ENCODE measurements at places on chromosomes 16 and 17.

GRCh38 chr16:1779741-1780676, 2.4 kb downstream of the SPSB3 start:
- no peak for DNase-seq

- DNase-seq: no peak
Measured at GRCh38 chr17:77185137-77185536, 44.4 kb downstream of the SEC14L1 start.

DNA sequence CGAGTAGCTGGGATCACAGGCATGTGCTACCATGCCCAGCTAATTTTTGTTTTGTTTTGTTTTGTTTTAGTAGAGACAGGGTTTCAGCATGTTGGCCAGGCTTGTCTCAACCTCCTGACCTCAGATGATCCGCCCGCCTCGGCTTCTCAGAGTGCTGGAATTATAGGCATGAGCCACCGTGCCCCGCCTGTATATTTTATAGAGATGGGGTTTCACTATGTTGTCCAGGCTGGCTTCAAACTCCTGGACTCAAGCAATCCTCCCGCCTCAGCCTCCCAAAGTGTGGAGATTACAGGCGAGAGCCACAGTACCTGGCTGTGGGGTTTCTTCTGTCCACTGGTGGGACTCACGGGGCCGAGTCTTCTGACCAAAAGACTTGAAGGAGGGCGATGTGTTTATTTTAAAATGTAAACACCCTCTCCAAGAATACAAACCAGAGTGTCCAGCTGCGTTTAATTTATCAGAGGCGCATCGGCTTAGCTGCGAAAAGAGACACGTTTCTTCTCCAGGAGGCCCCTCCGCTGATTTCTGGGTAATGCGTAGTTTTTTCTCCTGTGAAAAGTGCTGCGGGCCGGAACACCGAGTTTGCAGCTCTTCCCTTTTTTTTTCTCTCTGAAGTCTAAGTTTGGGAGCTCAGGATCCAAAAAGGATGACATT, 86.9 kb upstream of the CIBAR2 start:
- DNase-seq: no peak

DNA sequence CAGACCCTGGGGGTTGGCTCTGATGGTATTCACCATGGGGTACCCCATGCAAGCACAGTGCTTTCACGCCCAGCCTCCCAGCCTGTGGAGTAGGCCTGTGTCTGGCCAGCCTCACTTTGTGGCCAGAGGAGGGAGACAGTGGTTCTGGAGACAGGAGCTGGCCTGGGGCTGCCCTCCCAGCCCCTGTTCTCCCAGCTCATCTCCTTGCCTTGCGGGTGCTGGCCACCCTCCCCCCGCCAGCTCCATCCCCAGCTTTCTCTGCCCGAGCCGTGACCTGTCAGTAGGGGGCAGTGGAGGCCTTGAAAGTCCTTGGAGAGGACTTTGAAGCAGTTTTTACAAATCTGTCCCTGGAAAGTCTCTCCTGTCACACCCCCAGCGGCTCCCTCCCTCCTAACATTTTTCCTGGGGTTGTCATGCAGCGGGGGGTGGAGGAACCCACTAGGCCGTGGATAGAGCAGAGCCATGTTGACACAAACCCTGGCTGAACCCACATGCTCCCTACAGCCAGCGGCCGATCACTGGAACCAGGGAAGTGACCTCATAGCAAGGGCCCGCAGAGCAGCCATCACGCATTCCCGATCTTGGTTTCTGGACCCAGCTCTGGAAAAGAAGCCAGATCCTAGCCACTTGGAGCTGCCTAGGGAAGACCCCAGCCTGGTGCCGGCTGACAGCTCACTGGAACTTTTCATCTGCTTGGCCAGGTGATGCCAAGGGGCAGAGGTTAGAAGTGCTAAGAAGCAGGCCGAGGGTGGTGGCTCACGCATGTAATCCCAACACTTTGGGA, 289.4 kb downstream of the SEC14L1 start:
- DNase-seq: peak; percentile 90

- DNase-seq: peak; percentile 45
Measured at GRCh38 chr16:11621920-11622651, 35.4 kb upstream of the LITAF start.

- no peak for DNase-seq
Measured at GRCh38 chr17:28860363-28860808, 5.6 kb downstream of the ERAL1 start.

GRCh38 chr16:65070831-65071432, 50.9 kb downstream of the CDH11 start:
- no peak for DNase-seq

DNA sequence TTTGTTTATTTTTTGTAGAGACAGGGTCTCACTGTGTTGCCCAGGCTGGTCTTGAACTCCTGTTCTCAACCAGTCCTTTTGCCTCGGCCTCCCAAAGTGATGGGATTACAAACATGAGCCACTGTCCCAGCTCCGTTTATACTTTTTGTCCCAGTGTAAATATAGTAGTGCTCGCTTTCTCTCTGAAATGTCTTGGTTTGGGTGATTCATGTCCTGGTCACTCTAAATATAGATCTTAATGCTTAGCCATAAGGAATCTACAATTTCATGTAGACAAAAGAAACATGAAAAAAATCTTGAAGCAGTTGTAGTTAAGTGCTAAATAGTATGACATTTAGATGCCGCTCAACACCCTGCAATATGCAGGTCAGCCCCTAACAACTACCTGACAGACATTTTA, 126.9 kb downstream of the KATNIP start:
- DNase-seq: no peak

DNA sequence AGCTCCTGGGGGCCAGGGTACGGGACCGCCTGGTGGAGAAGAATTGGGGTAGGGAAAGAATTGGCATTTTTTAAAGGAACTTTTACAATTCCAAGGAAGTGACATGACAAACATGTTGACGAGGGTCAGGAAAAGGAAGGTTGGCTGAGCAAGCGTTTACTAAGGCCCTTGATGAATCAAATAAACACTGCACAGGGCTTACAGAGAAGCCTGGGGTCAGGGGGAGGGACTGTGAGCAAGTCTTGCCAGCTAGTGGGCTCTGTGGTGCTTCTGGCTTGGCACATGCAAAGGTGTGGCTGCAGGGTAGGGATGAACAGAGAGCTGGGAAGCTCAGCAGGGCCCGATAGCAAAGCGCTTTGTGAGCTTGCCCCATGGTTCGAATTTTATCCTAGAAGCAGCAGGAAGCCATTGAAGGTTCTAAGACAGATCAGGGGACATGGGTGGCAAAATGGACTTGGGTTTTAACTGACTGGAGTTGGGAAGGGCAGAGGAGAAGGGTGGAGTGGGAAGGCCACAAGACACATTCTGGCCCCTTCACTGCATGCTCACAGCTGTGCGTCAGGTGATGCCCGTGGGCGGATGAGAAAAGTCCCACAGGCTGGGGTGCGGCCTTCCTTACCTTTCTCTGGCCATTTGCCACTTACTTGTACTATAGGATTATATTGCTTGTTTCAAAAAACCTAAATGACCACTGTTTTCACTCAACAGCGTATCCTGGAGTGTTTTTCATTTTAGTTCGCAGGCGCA, 117.8 kb downstream of the SOCS1 start:
- peak; percentile 54 for DNase-seq

- peak; percentile 68 for DNase-seq
Measured at GRCh38 chr17:55576996-55577586, 65.8 kb upstream of the SMIM36 start.

DNA sequence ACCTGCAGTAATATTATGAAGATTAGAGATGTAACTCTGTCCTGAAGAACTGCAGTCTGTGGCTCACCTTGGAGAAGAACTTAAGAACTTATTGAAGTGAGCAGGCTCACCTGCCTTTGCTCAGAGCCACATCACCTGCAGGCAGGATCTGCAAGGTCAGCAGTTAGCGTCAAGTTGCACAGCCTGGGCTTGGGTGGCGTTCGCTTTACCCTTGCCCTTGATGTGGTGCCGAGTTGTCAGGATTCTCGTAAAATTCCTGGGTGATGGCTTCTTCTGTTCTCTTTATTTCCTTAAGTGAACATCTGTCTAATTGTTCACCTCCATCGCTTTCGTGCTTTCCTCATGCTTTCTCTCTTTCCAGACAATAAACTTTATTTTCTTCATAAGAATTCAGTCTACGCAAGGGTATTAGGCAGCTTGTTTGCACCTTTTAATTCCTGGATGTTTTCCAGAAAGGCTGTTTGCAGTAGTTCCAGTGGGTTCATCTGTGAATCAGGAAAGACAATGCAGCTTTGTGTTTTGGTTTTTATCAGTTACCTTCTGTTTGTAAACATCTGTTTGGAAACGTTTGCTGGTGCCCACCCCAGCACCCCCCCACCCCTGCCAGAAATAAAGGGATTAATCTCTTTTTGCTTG, 254.3 kb downstream of the WWOX start:
- DNase-seq: no peak

DNA sequence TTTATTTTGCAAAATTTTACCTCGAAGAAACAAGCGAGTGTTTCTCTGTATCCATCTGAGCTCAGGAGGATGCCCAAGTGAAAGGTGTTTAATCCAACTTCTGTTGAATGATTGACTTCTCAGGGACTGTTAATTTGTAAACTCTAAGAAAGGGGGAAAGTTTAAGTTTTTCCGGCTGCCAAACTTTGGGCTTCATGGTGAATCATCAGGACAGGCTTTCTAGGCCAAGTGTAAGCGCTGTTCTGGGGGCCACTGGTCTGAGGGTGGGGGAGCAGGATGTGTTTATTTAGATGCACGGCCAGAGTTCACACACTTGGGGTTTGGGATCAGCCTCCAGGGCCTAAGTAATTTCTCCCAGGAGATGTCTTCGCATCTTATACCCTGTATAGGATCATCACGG, 110.4 kb downstream of the PITPNC1 start:
- DNase-seq: no peak

GRCh38 chr17:44279666-44280391, 11.9 kb upstream of the SLC4A1 start:
- no peak for DNase-seq

- DNase-seq: no peak
Measured at GRCh38 chr17:75011401-75012095, 922 bp upstream of the MRPL58 start.

- DNase-seq: no peak
Measured at GRCh38 chr17:34883106-34884000, 77.9 kb downstream of the CCT6B start.

DNA sequence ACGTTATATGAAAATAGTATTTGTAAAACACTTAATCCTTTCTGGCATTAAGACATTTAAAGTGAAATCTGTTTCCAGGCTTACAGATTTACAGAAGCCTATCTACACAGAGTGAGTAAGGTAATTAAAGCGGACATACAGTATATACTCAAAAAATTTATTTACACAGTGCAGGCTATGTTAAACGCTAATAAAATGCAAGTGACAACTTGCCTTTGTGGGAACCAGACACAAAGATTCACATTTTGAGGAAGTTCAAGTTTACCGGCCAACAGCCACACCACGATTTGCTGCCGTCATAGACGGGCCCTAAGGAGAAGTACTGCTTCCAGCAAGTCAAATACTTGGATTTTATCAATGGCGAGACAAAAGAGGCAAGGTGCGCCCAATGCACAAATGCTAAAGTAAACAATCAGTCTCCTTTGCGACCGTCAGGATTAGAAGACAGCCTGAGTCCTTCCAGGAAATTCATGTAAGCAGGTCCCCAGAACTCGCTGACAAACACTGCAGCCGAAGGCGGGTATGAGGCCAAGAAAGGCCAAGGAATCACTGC, 801 bp downstream of the VPS35 start:
- DNase-seq: no peak

DNA sequence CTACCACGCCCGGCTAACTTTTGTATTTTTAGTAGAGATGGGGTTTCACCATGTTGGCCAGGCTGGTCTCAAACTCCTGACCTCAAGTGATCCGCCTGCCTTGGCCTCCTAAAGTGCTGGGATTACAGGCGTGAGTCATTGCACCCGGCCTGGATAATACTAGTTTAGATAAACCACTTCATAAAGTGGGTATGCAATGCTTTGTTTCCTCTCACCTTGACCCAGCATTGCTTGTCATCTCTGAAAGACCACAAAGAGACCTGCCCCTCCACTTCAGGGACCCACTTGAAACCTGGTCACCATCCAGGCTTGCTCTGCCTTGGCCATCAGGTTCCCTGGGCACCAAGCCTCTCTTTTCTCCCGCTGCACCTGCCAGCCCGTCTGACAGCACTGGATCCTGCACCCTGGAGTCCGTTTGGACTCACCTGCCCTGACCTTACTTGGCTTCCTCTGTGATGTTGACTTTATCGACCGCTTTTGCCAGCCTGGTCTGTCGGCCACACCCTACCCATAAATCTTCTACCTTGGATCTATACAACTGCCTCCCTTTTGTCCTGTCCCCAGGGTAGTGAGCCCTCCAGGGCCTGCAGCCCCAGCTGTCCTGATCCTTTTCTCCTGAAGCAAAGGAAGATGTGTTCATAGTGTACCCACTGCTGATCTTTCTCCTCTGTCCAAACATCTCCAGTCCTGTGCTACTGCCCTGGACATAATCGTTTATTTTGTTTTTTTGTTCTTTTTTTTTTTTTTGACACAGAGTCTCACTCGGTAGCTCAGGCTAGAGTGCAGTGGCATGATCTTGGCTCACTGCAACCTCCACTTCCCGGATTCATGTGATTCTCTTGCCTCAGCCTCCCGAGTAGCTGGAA, 12.7 kb upstream of the ZG16 start:
- DNase-seq: no peak

GRCh38 chr17:55693254-55694216, 29.1 kb downstream of the TMEM100 start:
- no peak for DNase-seq

DNA sequence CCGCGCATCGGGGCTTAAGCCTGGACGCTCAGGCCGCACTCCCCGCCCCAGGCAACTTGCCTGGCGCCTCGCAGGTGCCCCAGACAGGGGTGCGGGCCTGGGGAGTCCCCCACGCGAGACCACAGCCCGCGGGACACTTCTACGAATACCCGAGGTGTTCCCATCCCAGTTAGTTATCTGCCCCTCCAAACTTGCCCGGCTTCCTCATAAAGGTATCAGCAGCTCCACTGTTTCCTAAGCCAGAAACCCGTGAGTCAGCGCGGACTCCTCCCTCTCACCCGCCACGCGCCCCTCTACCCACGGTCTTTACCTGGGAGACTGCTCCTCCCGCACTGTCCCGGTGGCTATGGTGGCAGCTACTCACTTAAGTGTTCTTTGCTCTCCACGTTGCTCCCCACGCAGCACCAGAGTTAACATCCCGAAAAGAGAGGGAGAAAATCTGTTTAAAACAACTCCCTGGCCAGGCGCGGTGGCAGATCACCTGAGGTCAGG, 1.0 kb upstream of the CREBBP start:
- peak; percentile 32 for DNase-seq

DNA sequence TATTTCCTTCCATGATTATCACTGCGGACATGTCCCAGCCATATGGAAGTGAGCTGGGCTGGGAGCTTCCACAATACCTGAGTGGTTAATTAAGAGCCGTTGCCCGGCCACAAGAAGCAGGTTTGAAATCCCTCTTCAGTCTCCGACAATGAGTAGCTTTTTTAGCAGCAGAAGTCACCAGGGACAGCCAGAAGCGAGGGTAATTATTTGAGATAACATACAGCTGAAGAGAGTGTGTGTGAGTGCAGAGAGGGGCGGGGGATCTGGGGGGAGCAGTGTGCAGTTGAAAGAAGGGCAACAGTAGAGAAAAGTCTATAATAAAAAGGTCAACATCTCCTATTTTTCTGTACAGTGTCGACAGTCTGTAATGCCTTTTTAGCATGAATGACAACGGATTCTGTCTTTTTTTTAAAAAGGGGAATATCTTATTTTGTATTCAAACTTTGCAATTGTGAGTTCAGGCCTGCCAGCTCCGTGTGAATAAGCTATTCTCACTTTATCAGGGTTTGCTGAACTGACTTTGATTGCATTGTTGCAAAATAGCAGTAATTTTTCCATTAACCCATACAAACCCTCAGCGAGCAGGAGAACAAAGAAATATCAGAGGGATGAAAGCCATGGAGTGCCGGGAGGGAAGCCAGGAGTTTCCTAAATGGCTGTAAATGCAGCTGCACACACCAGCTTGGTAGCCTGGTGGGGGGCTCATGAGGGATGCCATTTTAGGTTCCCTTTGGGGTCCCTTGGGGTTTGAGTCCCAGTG, 220.3 kb upstream of the IRX3 start:
- DNase-seq: no peak
